Natural killer cell treated with Interleukin-12 subunit alpha and Interleukin-12 subunit beta and Interleukin-15 and Interleukin-18, amount 100 ng/mL, for 72 hours (primary cell): ENCODE measurements at places on chromosomes 12 and 14. TPM values are rescaled to one million over a fixed set of nuclear protein-coding genes. Genes with fewer than 3 reads are reported as not detected.

GRCh38 chr14:97924922-97925613 is 1127.9 kb downstream of the VRK1 start:
- no peak for DNase-seq

The RNASE7 gene
- total RNA-seq, result not detected

The DIO2 gene
- total RNA-seq, result not detected

The WNT1 gene
- not detected for total RNA-seq

The CD9 gene
- total RNA-seq, result 1.1 TPM

DNA sequence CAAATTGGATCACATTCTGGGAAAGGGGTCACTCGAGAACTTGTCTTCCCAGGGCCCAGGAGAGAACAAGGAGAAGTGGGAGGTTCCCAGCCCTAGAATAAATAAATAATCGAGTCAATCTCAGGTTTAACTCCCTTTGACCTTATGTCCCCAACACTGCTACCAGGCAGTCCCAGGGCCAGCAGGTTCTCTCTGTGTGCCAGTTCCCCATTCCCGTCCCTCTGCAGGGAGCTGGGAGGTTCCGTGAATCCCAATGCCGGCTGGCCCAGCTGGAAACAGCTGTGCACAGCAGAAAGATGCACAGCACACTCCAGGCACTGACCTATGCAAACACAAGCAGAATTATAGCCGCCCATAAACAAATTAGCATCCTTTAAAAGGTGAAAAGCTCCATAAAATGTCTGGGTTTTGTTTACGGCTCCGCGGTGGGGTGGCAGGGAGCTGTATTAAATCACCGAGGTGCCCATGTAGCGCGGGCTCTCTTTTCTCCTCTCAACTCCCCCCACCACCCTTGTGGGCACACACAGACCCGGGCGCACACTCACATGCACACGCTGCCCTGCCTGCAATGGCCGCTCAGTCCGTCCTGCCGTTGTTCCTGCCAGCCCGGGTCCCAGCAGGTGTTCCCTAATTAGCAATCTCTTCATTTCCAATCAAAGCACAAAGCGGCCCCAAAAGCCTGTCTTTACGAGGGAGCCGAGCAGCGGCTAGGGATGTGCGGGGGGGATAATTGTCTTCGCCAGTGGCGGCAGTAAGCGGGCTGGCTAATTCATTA is 46.6 kb upstream of the ESRRB start:
- DNase-seq, result no peak

The LAG3 gene
- 78.2 TPM for total RNA-seq

The TAS2R7 gene
- not detected for total RNA-seq

The CLEC1B gene
- total RNA-seq, result not detected

DNA sequence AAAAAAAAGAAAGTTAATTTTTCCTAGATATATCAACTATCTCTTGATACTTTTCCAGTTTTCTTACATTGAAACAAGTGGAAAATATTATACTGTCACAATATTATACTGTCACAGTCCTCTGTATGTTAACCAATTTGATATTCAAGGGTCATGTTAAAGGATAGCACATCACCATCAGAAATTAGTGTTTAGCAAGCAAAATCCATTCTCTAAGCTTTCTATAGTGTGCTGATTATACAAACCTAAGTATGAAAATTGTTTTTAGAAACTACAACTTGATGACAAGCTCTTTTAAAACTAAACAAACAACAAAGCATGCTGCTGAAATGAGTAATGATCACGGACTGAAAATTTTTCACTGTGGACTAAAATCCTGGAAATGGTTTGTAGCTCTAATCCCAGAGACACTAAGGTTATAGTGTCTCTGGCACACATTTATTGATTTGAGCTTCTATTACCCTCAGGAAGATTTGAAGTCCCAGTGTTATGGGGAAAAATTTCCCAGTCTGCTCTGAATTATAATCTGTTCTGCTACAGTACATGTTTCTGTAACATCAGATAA is 9.7 kb downstream of the SPTSSA start:
- DNase-seq, result no peak

The KCNH3 gene
- total RNA-seq, result 0.70 TPM

The DTX3 gene
- total RNA-seq, result 15.6 TPM

GRCh38 chr12:65825507-65826352 is 1.4 kb downstream of the HMGA2 start:
- DNase-seq, result no peak

DNA sequence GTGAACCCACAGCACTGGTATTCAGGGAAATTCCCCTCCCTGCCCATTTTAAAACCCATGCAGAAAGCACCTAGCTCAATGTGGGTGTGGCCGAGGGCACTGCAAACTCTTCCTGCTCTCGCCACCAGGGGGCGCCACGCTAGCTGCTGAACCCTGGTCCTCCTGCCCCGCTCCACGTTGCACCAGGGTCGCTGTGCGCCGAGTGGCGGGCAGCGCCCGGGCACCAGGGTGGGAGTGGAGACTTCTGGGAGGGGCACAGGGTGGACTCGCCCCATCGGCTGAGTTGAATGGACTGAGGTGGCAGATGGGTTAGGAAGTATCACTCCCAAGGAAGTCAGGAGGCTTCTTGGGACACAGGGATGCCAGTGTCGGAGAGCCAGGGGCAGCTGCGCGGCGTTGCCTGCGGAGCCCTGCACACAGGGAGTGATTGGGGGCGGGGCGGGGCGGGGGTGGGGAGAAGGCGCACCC is 48.1 kb upstream of the BCL11B start:
- DNase-seq, result peak; percentile 83
